ENCODE measurements at places on chromosomes 7 and 10.

GRCh38 chr7:20954711-20955619, 168.3 kb upstream of the SP8 start:
- DNase-seq: no peak

DNA sequence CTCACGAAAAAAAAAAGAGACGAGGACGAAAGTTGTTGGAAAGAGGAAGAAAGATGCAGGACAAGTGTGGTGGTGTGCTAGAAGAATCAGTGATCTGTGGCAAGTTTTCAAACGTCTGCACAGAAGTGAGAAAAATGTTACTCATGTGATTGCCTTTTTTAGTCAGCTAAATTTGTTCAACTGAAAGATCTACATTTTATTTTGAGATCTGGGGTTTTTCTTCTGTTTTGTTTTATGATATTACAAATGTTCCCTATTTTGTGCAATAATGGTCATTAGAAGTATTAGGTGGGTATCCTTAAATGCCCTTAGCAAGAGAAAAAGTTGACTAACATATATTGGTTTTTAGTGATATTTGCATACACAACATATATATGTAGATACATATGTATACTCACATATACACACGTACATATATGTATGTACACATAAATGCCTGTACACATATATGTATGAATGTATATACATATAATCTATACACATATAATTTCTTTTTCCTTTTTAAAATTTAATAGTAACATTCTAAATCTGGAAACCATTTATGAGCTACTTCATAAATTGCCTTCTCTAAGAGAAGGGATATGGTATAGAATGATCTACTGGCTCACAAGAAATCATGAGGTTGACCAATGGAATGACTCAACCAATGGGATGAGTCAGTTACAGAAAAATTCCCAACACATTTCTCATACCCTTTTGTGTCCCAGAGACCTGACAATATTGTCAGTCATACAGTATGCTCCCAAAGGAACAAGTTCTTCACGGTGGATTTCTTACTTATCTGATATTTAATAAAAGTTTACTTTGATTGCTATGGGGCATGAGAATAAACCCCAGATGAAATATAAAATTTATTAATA, 38.4 kb downstream of the SLC39A12 start:
- DNase-seq: no peak

- no peak for DNase-seq
Measured at GRCh38 chr10:77043420-77043763, 594.2 kb downstream of the KCNMA1 start.

- DNase-seq: no peak
Measured at GRCh38 chr10:126844406-126844805, 60.8 kb upstream of the DOCK1 start.

DNA sequence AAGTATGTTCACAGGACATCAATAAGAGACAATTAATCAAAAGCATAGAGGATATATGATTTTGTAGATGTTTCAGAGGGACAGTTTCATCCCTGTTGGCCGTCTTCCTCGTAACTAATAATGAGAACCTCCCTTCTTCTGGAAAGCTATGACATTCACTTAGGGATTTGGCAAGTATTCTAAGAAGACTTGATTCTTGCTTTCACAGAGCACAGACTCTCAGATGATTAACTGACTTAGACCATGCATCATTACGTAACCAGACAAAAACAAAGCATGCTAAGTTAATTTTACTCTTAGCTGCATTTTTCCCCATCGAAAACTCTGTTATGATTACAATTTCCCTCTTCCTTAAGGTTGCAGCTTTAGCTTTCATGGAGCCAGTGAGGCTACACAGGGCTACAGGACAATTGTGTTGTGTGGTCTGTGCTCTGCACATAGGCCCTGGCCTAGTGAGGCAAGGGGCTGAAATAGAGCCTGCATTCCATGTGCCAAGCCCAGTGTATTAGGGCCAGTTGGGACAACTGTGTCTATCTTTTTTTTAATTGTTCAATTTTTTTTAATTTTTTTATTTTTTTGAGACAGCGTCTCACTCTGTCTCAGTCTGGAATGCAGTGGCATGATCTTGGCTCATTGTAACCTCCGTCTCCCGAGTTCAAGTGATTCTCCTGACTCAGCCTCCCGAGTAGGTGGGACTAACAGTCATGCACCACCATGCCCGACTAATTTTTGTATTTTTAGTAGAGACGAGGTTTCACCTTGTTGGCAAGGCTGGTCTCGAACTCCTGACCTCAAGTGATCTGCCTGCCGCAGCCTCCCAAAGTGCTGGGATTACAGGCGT, 105.3 kb downstream of the PLXDC2 start:
- no peak for DNase-seq
